ENCODE measurements at places on chromosomes 7 and 10. TPM values are rescaled to one million over a fixed set of nuclear protein-coding genes. Genes with fewer than 3 reads are reported as not detected.

DNA sequence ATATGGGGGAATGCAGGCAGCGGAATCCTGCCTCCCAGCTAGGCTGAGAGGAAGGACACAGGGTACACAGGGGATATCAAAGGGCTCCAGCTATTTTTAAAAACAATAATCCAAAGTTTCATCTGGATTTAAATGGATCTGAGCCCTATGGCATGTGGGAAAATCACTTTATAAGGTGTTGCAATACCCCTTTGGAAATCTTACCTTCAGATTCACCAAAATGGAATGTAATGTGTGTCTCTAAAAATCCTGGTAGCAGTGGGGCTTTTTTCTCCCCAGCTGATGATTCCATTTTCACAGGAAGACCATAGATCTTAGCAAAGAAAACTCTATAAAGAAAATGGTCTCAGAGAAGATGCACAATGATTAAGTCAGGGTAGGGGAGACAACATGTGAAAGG is 722.2 kb downstream of the PARD3 start:
- no peak for DNase-seq

The UNCX gene
- total RNA-seq = not detected

GRCh38 chr10:67818323-67818722 is 19.7 kb downstream of the DNAJC12 start:
- DNase-seq = no peak

DNA sequence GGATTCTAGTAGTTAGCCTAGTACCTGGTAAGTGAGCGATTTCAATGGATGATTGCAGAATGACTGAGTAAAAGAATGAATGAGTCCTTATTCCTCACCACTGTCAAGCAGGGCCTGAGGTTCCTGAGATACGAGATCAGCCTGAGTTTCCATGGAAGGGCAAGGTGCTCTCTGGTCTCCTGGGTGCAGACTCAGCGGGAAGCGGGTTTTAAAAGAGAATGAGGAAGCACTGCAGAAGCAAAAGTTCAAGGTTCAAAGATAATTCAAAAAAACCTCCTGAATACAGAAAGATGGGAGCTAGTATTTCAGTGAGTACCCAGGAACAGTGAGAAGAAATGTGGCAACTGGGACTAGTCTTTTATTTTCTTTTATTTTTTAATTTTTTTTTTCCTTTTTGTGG is 4.3 kb downstream of the ZNF3 start:
- no peak for DNase-seq

GRCh38 chr7:66344166-66344565 is 139.0 kb downstream of the TPST1 start:
- no peak for DNase-seq

- peak; percentile 33 for DNase-seq
These were observed 15.8 kb downstream of the BTBD16 start for GRCh38 chr10:122286867-122287266.

- no peak for DNase-seq
These were observed 288.3 kb downstream of the CELF2 start for GRCh38 chr10:11305825-11306593.

GRCh38 chr10:118397391-118397790 is 55.3 kb upstream of the FAM204A start:
- no peak for DNase-seq

GRCh38 chr10:70666960-70667798 is 5.1 kb upstream of the ADAMTS14 start:
- DNase-seq = no peak

The AIFM2 gene
- total RNA-seq = 3.2 TPM

GRCh38 chr10:76091926-76092325 is 660.5 kb downstream of the LRMDA start:
- DNase-seq = no peak

GRCh38 chr10:7493996-7494395 is 83.2 kb upstream of the SFMBT2 start:
- DNase-seq = no peak

DNA sequence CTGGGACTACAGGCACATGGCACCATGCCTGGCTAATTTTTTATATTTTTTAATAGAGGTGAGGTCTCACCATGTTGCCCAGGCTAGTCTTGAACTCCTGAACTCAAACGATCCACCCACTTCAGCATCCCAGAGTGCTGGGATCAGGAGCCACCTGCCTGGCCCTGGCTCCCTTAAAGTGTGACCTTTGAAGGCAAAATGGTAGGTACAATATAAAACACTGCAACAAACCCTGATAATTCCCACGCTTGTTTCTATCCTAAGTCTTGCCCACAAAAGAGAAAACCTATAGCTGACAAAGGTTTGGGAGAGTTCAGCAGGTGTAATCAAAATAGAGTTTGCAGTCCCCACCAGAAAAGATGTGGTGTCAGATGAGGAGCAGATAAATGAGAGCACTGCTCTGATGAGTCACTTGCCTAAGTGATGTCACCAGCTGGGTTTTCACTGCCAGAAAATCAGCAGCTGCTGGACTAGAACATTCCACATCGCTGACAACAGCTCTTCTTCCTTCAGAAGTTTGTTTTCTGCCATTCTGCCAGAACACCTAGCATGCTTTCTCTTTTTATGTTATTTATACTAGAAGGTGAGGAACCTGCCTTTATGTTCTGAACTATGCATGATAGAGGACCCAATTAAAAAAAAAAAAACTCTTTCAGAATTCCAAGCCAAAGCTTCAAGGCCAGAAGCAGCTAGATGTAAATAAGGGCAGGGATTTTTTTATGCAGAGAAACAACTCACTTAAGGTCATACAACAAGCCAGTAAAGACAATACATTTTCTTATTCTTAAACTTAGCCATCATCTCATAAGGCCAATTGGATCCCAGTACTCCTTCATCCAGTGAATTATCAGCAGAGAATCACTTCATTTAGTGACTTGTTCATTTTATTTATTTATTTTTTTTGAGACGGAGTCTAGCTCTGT is 18.0 kb downstream of the PURB start:
- DNase-seq = no peak

GRCh38 chr7:43572516-43573049 is 10.3 kb upstream of the STK17A start:
- DNase-seq = no peak

- peak; percentile 26 for DNase-seq
These were observed 17.6 kb downstream of the SLF2 start for GRCh38 chr10:100930368-100930767.

DNA sequence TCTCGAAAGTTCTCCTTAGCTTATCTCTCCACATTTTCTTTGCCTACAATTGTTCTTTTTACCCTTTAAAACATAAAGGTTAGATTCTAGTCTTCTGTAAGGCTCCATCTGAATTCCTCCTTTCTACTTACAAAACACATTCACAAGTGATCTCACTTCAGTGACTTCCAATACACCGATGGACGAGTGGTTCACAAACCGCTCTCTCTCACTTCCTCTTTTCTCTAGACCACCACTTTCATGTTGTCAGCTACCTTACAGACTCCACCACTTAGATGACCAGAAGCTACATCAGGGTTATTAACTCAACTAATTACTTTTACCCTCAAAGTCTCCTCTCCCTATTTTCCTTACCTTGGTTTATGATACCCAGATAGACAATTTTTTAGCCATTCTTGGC is 11.8 kb downstream of the MET start:
- DNase-seq = no peak

The IL15RA gene
- 1.1 TPM for total RNA-seq

GRCh38 chr7:151342102-151342646 is 562 bp downstream of the NUB1 start:
- DNase-seq = no peak

- DNase-seq = no peak
These were observed 243.3 kb upstream of the RNF32 start for GRCh38 chr7:156397249-156397648.

The ANKRD61 gene
- 0.42 TPM for total RNA-seq

DNA sequence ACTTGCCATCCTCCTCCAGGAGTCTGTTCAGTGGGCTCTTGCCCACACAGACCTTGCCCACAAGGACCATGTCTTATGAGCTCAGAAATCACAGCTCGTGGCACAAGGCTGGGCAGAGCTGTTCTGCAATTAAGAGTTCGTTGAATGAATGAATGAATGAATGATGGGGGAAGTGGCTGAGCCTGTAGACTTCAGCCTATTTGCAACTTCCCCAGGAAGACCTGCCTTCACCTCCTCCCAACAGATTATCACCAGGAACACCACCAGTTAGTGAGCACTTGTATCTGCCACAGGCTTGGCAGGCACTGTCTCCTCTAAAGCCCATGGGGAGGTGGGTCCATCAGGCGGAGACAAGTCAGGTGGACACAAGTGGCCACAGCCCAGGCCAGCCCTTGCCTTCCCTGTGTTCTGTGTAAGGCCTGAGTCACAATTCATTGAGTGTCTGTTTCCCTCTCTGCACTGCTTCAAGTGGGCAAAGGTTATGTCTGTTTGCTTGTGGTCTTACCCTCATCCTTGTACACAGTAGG is 1.8 kb upstream of the FGF8 start:
- DNase-seq = no peak

The NUDT1 gene
- total RNA-seq = 66.8 TPM

DNA sequence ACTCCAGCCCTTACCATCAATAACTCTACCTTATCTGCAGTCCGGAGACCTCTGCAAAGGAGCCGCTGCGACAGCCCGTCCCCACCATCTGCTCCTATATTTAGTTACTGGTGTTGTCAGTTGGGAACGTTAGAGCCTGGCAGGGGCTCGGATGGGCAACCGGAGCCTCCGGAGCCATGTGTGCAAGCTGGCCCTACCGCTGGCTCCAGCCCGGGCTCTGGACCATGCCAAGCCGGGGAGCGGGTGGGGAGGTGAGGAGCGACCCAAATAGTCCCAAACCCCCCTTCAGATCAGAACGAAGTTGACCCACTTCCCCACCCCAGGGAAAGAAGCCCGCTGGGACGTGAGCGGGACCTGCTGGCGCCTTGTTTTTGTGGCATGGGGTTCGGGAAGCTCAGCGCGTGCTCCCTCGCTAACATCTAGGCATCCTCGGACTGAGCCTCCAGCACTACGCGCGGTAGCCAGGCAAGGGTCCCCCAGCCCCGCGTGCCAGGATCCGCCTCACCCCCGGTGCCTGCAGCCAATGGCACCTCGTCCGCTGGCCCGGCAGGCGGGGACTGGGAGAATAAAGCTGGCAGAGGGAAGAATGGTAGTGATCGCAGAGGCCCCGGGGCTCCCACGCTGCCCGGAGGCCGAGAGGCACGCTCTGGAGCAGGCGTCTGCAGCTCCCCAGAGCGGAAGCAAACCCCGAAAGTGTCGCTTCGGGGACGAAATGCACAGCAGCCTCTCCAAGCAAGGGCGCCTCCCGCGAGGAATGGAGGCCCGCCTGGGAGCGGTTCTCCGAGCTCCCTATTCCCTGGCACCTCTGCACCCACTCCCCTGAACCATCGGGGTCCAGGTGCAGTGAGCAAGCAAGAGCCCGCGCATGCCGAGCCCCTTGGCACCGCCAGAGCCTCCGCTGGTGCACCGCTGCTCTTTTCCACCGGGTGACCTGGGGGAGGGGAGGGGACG is 679 bp downstream of the LRRC20 start:
- peak; percentile 75 for DNase-seq

DNA sequence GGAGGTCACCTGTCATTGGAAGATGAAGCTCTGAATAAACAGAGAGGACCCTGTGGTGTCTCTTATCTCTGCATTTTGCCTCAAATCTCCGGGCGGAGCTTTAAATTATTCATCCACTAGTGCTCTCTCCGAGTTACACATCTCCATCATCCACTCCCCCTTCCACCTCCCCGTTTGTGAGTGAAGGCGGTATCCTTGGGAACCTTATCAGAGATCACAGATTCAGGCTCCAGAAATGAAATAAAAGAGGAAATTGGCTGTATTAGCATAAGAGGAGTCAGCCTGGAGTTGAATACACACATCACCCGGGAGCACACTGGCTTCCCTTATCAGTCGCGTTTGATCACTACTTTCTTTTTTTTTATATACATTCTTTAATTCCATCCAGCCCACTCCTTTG is 1184.8 kb downstream of the GATA3 start:
- no peak for DNase-seq

DNA sequence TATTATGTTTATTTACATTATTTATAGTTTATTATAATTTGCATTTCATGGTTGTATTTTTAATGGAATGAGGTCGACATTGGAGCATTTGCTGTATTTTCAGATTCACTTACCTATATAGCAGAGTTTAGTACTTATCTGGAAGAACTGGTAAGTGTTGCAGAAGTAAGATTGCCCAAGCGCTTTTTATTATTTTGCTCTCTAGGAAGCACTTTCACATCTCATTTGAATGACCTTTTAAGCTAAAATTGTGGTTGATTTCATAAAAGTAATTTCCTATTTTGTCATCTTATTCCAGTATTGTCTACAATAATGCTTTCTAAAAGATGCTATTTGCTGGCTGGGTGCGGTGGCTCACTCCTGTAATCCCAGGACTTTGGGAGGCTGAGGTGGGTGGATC is 28.6 kb downstream of the SEC61A2 start:
- no peak for DNase-seq

The IRF5 gene
- 3.7 TPM for total RNA-seq

- DNase-seq = no peak
These were observed 93.7 kb downstream of the TMEM26 start for GRCh38 chr10:61359452-61359851.

DNA sequence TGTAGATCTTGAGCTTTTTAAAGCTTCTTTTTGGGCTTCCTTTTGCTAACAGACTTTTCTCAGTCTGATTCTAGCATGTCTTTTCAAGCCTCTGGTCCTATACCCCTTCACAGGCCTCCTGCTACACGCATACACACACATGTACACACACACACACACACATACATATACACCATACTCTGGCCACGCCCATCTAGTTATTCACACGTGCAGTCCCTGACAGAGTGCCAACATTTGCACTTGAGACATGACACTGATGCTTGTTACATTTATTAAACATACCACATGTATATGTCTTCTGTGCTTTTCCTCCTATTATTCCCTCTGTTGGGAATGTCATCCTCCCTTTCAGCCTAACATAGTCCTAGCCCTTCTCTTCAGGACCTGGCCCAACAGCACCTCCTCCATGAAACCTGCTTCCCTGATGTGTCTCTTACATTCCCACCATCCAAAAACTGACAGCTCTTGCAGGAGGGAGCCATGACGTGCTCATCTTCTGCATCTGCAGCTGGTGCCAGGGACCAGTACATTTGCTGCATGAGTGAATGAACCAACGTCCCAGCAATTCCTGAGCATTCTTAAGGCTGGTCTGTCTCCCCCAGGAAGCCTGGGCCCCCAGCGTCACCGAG is 222.1 kb downstream of the ARHGAP12 start:
- DNase-seq = no peak

- no peak for DNase-seq
These were observed 2.5 kb downstream of the GIMAP7 start for GRCh38 chr7:150516956-150517745.
